ENCODE measurements at places on chromosomes 7 and 10.

DNA sequence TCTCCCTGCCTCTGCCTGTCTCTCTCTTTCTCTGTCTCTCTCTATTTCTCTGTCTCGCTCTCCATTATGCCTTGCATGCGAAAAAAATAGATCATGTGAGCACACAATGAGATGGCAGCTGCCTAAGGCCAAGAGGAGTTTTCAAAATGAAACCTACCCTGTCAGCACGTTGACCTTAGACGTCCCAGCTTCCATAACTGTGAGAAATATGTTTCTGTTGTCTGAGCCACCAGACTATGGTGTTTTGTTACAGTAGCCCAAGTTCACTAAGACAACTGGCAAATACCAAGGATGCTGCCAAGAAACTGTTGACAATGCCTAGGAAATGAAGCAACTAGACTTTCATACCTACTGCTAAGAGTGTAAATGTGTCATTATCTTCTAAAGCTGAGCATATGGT, 70.6 kb upstream of the PLXDC2 start:
- DNase-seq, result no peak

GRCh38 chr7:129990403-129991192, 37.8 kb upstream of the UBE2H start:
- DNase-seq, result no peak

DNA sequence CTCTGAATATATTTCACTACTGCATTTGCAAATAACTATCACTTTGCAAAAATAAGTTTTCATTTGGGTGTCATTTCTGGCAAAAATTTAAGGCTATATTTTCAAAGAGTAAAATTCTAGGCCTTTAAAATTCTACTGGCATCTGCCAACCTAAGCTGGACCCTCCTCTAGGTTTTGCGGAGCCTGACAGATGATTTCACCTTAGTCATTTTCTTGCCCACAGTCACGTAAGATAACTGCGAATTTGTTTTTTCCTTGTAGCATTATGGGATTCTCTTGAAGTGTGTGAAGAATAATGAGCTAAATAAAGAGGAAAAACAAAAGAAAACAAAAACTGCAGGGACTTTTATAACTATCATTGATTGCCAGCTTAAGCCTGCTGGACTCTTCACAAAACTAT, 7.8 kb downstream of the MEOX2 start:
- no peak for DNase-seq

- DNase-seq, result no peak
These were observed 44.7 kb downstream of the MYO3A start for GRCh38 chr10:25978771-25979170.

GRCh38 chr10:47383261-47384147, 589 bp downstream of the ZNF488 start:
- no peak for DNase-seq

GRCh38 chr10:79072994-79073645, 4.4 kb downstream of the ZMIZ1 start:
- no peak for DNase-seq

- no peak for DNase-seq
These were observed 34.5 kb upstream of the SKAP2 start for GRCh38 chr7:26898891-26899290.

- DNase-seq, result no peak
These were observed 43.9 kb downstream of the CHST15 start for GRCh38 chr10:124049484-124049883.

DNA sequence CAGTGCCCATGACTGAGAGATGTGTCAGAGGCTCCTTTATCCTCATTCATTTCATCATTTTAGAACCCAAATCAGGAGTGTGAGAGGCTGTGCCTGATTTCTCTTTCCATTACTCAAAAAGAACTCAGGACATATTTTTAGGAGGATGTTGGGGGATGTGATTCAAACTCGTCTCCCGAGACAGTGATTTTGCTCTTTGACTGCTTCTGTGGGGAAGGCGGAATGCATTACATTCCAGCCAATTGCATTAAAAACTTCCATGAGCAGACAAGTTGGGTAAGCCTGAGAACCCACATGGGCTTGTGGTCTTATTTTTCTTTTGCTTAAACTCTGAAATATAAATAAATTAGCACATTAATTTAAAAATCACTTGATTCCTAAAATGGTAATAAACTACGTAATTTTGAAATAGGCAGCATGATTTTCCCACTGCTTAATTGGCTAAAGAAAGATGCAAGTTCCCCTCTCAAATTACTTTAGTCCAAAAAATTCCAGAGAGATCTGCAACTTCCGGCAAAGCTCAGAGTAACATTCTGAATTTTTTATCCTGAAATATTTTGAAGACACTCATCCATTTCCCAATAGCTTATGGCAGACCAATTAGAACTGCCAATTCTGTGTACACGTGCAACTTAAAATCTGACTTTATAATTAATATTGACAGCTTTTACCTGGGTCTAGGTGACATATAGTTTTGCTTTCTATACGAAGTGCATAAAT, 185.6 kb downstream of the C7orf25 start:
- no peak for DNase-seq

DNA sequence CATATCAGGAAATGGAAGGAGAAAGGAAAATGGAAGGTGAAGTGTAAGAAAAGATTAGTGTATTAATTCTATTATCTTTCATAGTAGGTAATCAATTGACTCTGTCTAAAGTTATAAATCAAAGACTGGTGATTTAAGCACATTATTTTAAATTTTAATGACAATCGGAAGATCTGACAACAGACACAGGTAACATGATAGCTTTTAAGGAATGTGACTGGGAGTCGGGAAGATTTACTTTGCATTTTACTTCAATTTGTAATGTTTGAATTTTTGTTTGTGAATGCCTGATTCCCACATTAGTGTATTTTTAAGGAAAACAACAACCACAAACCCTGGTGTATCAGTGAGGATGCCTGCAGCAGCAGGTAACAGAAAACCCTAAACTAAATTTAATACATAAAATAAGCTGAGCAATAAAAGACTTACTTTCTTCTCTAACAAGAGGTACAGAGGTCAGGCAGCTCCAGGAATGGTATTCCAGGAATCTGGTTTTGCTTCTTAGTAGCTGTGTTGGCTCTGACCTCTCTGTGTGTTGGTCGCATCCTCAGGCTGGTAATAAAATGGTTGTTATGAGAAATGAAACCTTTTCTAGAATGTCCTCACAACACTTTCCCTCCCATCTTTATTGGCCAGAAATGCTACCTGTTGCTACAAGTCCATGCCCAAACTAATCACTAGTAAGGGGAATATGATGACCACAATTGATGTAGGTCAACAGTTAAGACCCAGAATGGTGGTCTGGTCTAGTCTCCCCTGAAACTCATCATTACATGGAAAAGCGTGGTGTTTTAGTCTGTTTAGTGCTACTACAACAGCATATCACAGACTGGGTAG, 12.2 kb downstream of the DNAJB9 start:
- DNase-seq, result no peak

DNA sequence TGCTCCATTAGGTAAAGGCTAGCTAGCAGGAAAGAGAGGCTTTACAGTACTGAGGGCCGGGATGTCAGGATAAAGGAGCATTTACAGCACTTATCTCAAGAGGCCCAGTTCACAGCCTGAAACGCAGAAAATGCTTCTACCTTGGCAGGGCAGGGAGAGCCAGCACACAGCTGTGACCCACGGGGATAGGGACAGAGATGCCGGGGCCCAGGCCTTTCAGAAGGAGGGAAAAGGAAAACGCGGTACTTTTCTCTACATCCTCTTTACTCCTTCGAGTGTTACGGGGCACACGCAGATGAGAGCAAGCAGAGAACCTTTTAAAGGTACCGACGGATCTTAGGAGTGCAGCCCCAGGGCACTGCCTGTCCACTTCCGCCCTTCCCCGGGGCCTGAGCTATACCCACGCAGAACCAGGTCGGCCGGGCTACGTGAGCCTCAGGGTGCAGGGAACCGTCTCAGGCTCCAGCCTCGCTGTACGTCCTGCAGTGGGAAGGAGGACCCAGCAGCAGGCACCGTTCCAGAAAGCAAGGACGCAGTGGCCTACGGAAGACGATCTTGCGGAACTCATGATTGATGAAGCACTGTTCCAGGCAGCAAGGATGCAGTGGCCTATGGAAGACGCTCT, 232.3 kb downstream of the ELFN1 start:
- no peak for DNase-seq

DNA sequence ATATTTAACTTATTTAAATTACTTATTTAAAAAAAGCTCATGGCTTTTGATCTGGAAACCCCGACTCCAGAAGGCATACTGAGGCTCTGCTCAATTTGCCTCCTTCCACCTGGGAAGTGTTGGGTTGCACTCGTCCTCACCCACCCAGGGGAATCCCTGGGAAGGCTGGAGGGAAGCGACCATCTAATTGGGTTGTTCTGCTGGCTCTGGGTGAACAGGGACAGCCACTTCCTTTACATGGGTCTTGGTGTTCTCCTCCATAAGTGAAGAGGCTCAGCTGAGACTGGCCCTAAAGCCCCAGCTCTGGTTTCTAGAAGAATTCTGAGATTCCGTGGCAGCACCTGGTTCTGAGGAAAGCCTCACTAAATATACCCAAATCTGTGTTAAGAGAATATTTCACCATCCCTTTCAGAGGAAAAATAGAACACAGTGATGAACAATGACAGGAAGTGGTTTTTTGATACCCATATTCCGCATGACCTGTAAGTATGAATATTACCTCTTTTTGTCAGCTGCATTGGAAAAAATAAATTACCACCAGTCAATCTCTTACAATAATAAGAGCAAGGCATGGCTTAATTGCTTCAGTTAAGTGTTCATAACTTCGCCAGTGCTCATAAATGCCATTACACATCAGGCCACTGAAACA, 131.1 kb upstream of the SHH start:
- DNase-seq, result no peak

DNA sequence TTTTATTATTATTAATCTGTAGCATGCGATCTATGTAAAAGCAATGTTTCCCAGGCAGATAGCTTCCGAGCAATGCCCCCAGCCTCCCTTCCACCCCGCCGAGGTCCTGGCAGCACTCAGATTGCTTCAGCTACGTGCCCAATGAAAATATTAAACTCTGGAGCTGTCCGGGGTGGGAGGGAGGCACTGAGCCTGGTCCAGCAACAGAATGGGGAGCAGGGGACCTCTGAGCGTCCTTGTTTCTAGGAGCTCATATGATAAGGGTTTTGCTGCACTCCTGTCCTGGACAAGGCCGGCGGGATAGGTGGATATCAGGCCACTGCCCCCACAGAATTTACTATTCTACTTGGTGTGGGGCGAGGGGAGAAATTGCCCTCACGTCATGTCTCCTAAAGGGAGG, 44.5 kb upstream of the CDK1 start:
- no peak for DNase-seq

DNA sequence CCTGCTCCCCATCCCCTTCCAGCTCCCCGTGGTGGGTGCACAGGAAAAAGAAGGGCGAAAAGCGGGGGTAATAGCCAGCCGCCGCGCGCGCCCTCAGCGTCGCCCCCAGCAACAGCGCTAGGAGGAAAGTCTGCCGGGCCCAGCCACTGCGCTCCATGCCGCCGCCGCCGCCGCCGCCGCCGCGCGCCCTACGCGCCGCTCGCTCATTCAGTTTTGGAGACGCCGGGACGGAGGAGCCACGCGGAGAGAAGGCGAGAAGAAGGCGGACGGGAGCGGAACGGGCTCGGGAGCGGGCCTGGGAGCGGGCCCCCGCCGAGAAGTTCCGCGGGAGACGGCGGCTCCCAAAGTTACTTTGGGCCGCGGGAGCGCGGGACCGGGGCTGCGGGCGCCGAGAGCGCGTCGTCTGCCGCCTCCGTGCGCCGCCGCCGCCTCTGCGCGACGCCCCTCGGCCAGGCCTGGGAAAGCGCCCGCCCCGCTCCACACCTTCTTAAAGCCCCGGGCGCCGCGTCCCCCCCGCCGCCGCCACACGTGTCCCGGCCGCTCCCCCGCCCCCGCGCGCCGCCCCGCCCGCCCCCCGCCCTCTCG, at the start of gene RELN:
Gene RELN, minus strand, starts transcription at position 459 of the 585 bp plus-strand sequence. Its CDS starts 302 bp downstream, at position 157.
- DNase-seq, result no peak

DNA sequence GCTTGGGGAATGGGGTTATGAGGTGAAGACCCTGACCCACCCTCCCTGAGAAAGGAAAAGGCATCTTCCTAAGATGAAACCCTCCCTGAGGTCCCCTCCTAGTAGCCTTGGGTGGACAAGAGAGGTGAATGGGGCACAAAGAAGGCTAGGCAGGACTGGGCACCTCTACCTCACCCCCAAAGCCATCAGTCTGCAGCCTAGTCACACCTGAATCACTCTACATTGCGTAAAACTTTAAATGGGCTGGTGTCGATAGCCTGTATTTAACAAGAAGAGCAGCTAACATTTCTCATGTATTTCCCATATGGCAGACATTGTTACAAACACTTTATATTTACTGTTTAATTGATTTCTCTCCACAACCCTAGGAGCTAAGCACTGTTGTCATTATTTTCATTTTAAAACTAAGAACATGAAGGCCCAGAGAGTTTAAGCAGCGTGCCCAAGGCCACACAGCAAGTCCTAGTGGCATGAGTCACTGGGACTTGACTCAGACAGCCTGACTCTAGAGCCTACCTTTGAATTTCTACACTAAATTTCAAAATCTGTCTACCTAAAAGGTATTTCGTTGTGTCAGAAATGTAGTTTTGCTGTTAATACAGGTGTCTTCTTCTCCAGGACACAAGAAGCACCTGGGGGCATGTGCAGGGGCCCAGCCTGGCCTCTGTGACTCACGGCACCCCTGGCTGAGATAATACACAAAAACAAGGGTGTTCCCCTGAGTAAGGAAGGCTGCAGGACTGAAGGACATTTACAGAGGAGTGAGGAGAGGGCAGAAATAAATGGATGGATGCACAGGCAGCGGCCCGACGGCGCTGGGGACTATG, 3.4 kb downstream of the AOC1 start:
- no peak for DNase-seq

DNA sequence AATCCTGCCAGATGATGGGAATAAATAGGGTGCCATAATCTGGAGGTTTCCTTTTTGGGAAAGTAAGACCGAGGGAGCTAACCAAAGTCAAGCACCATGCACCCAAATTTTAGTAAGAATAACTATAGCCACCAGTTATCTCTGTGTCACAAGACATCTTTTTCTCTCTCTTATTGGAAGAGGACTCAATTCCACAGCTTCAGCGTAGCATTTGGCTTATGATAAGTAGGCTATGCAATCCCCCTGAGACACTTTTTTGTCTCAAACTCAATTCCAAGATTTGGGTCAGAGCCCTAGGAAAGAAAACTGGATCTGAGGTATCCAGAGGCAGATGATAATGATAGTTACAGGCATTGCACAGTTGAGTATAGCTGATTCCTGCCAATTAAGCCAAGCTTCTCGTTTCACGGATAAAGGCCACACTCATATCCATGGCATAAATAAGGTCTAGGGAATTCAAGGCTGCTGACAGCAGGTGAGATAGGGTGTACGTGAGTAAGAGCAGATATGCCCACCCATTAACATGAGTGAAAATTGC, 425.2 kb upstream of the CNTNAP2 start:
- DNase-seq, result no peak

DNA sequence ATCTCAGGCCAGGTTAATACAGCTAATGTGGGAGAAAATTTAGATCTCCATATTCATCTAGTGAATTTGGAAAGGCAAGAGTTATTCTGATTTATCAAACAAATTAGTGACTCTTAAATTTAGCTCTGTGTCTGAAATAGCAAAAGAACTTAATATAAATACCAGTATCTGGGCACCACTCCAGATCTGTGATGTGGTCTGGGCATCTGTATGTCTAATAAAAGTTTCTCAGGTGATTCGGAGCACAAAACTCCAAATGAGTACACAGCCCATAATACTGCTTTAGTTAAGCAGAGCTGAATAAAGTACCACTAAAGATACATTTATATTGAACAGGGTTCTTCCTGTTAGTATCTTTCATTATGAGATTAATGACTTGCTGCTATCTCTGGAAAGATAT, 261.4 kb downstream of the BAMBI start:
- DNase-seq, result no peak

Data from HL-60 (cell line).